Astrocyte of the hippocampus (primary cell): ENCODE measurements at places on chromosomes 4 and X.

GRCh38 chr4:153564630-153565525 is 98.7 kb downstream of the TMEM131L start:
- DNase-seq, result peak; percentile 82

DNA sequence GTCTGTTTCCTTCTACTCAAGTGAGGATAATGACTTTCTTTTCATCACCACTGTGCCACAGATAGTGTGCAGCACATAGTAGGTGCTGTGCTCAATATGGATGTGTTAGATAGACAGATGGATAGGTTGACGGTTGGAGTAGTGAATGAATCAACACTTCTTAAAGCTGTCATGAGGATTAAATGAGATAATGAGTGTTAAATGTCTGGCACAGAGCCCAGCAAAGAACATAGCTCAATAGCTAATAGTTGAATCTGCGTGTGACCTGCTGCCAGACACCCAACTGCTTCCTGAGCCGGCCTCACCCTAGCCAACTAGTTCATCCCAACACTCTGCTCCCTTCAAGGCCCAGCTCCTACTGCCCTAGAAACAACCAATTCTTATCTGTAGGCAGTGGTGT is 67.7 kb upstream of the PJA1 start:
- DNase-seq, result no peak

DNA sequence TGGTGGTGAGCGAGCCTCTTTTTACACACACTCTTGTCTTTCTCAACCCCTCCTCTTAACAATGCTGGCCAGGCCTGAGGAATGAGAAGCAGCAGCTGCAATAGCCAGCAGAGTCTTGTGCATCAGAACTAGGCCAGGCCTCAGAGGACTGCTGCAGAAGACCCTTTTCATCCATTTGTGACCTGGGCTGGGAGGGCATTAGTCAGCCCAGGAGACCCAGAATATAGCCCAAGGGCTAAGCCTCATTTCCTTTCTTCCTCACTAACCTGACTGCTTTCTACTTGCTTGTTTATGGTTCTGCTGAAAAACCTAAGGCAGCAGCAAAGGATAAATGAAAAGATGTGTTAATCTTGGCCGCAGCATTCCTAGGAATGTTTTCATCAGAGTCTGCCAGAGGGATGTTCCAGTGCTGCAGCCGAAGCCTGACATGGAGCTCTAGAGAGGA is 254.7 kb upstream of the AR start:
- no peak for DNase-seq

DNA sequence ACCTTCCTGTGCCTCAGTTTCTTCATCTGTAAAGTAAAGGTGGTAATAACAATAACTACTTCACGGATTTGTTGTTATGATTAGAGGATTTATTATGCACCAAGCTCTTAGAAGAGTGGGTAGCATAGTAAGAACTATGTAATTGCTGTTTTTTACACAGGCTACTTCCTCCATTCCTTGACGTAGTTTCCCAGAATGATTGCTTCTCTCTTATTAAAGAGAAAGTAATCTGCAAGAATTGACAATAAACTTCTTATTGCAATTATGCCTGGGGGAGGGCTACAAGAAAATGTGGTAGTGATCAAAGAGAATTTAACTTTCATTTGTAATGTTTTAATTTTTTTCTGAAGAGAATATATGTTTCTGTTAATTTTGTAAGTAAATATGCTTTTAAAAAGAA is 238.7 kb downstream of the GASK1B start:
- DNase-seq, result no peak

DNA sequence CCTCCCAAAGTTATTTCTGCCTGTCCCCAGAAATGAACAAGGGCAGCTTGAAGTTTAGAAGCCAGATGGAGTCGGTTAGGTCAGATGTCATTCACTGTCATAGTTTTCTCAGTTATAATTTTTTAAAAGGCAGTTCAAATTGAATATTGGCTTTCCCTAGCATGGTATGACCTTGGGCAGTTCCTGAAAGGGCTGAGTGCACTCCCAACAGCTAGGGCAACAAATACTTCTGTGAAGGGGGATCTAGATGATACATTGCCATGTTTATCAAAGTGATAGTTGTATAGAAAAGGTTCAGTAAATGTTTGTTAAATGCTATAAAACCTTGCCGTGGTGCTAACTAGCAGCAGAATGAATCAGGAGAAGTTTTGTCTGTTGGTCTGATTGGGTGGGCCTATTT is 938.1 kb upstream of the GRIA3 start:
- no peak for DNase-seq

DNA sequence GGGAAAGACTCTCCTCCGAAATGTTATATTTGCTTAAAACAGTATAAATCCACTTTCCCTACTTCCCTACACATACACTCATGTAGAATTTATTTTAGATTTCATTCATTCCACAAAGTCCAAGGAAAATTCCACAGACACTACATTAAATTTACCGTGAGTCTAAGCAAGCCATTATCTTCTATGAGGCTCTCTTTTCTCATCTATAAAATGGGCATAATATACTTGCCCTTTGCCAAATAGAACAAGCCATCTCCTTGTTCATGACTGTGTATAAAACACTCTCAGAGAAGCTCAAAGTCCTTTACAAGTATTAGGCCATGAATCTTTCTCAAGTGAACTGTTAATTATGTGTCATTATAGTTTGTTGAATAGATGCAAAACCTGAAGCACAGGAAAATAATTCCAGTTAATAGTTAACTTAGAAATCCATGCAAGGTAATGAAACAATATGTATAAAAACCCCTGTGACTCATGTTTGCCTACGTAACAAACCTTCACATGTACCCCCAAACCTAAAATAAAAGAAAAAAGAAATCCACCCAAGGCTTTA is 10.7 kb downstream of the TEC start:
- no peak for DNase-seq

DNA sequence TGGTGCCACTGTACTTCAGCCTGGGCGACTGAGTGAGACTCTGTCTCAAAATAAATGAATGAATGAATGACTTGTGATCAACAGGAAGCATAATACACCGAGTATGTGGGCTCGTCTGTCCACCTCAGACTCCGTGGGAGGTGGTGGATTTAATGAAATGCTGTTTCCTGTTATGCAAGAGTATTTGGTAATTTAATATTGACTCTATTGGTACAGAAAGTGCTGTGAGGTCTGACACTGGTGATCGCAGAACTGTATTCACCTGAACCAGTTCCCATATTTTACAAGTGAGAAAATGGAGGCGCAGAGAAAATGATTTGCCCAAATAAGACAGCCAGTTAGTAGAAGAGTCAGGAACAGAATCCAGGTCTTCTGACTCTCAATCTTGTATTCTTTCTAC is 423.3 kb downstream of the RAPGEF2 start:
- no peak for DNase-seq

DNA sequence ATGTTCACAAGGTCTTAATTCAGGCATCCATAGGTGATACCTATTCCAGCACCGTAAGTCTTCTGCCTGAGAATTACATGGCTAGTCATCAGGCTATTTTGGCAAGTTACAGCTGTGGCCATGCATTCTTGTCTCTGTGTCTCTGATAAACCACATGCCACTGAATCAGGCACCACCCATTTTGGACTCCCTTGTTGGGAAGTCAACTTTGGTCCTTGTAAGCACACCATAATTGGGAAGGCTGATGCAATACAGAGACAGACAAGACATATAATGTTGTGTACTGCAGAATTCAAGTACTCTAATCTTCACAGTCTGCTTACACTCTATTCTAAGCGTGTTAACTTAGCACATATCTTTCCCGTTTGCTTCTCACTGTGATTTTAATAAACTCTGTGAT is 483.7 kb upstream of the FTHL17 start:
- DNase-seq, result no peak

DNA sequence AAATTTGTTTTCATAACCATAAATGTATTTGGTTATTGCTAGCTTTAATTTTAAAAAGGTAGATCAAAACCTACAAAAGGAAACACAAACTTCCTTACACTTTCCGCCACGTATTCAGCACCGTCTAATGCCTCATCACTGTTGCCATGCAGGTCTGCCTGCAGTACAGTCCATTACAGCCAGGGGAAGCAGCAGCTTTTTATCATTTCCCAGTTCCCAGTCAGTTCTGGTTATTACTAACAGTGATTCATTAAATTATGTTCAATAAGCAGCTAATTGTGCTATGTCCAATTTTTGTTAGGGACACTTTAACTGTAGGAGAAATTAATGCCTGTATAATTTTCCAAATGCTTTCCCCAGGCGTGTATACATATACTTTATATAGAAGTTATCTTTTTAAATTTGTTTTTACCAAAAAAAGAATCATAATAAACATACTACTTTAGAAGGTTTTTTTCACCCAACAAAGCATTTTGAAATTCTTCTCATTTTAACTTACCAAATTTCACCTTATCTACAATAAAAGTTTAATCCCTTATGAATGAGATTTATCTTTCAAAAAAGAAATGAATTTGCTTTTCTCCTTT is 93.3 kb downstream of the ANXA3 start:
- DNase-seq, result peak; percentile 83

DNA sequence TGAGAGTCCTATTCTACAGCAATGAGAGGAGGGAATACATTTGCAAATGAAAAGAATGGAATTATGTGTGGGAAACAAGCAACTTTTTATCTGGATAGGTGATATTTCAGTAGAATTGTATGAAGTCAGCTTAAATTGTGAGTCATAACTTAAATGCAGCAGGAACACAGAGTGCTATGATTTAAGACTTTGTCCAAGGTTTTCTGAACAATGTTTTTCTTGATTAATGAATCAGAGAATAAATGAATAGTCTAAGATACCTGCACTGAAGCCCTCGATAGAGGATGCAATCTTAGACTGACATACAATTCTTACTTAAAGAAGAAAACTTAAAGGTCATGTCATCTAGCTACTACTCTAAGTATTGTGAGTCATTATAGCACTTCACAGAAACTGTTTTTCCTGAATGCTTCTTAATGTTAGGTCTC is 8.0 kb downstream of the ARHGEF38 start:
- peak; percentile 23 for DNase-seq

DNA sequence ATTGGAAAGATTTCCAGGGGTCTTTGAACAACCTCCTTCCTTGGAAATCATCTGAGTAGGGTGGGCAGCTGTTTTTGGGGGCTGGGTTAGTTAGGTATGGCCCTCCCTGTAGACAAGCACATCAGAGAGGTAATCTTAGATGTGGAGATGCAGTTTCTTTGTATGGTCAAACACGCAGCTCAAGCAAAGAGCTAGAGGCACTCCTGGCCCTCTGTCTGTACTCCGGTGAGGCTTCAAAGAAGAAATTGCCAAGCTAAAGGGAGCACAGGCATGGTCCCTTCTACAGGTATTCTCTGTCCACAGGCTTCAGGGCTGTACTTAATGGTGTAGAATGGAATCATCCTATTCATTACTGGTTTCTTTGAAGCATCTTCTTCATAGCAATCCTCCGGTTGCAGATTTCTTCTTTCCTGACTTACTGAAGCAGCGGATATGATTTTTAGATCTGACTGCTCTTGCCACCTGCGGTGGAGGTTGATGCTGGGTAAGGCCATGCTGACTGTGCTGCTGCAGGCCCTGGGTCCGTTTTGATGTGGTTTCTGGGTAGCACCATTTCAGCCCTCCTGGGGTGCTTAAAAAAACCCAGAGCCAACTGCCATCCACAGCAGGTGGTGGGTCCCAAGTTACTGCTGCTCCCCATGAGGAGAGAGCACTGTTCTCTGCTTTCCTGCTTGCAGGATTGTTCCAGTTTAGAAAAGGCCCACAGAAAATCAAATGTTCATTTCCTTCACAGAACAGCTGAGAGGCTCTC is 318.9 kb upstream of the GATB start:
- no peak for DNase-seq

DNA sequence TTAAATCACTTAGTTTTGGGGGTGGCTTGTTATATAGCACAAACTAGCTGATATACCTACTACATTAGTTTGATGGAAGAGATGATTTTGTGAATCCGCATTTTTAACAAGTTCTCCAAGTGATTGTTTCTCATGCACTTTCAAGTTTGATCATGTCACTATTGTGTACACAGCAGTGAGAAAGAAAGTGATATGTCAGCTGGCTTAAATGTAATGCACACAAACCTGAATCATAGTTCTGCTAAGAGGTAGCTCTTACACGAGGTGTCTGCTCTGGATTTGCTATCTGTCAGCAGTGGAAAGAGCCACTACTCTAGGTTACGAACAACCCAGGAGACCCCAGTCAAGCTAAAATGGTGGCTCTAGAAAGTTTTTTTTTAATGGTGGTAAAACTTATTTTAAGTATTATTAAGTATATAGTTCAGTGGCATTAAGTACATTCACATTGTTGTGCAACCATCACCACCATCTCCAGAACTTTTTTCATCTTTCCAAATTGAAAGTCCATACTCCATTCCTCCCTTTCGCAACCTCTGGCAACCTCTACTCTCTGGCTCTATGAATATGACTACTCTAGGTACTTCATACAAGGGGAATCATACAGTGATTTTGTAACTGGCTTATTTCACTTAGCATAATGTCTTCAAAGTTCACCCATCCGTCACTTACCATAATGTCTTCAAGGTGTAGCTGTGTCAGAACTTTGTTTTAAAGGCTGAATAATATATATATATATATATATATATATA is 147.3 kb downstream of the HS6ST2 start:
- DNase-seq, result no peak

- DNase-seq, result no peak
Measured at GRCh38 chr4:929096-929765, 2.9 kb downstream of the GAK start.

- no peak for DNase-seq
Measured at GRCh38 chr4:11402192-11402591, 26.5 kb downstream of the HS3ST1 start.

DNA sequence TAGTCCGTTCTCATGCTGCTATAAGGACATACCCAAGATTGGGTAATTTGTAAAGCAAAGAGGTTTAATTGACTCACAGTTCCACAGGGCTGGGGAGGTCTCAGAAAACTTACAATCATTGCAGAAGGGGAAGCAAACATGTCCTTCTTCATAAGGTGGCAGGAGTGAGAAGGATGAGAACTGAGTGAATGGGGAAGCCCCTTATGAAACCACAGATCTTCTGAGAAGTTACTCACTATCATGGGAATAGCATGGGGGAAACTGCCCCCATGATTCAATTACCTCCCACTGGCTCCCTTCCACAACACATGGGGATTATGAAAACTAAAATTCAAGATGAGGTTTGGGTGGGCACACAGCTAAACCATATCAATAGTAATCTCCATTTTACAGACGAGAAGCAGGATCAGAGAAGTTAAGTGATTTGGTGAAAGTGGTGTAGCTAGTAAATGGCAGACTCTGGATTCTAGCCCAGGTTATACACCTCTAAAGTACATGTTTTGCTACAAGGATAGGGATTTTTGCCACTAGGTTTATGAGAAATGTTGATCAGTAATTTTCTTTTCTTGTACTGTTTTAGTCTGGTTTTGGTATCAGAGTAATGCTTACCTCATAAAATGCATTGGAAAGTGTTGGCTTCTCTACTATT is 47.3 kb upstream of the C1GALT1C1 start:
- no peak for DNase-seq

- DNase-seq, result no peak
Measured at GRCh38 chr4:141229408-141230101, 8.9 kb downstream of the ZNF330 start.
